CD4-positive, alpha-beta T cell (primary cell): ENCODE measurements at places on chromosomes 7 and 10.

- H3K27ac ChIP-seq, result no peak overlapping the region
- H3K4me3 ChIP-seq, result no peak overlapping the region
- no peaks in the 10 kb centered on the region for H3K27me3 ChIP-seq
- H3K36me3 ChIP-seq, result no peaks in the 10 kb centered on the region
- peak; percentile 78 for DNase-seq
These were observed 131.1 kb upstream of the CDK1 start for GRCh38 chr10:60646966-60647796.

DNA sequence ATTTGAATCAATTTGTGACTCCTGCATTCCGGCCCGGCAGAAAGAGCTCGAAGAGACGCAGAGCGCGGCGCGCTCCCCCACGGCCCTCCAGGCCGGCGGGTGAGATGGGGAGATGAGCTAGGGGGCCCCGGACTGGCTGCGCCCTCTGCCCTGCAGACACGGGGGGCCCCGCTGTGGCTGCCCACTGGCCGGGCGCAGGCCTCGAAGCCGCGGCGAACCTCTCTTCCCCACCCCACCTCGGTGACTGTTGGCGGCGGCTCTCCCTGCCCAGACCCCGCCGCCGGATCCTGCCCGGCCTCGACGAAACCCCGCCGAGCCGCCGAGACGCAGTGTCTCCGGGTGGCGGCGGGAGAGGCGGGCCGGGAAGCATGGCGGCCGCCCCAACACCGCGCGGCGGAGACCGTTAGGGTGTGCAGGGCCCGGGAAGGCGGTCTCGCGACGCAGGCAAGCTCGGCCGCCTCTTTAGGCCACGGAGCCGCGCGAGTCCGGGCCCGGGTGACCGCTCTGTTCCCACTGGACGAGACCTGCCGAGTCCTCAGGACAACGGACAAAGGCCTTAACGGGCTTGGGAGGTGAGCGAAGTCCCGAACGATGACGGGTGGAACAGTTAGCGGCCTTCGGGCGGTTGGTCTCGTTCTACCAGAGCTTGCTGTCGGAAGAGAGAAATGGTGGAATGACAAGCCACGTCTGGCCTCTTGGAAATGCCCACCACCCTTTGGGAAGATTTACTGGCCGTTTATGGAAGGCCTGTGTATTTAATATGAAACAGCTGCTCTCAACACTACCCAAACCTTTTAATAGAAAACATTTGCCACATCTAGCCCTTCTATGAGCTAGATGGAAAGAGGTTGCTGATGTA lies 24.3 kb downstream of the NUP42 start:
- H3K4me1 ChIP-seq, result no peaks in the 10 kb centered on the region
- H3K4me3 ChIP-seq, result peak overlapping the region; percentile 14
- peaks cover 6% of the 10 kb centered on the region for H3K27me3 ChIP-seq
- H3K27ac ChIP-seq, result no peak overlapping the region

- H3K4me1 ChIP-seq, result peaks cover 17% of the 10 kb centered on the region
- peaks cover 20% of the 10 kb centered on the region for H3K36me3 ChIP-seq
- no peak overlapping the region for H3K27ac ChIP-seq
- no peaks in the 10 kb centered on the region for H3K27me3 ChIP-seq
These were observed 1.3 kb downstream of the FIGNL1 start for GRCh38 chr7:50448823-50449222.

DNA sequence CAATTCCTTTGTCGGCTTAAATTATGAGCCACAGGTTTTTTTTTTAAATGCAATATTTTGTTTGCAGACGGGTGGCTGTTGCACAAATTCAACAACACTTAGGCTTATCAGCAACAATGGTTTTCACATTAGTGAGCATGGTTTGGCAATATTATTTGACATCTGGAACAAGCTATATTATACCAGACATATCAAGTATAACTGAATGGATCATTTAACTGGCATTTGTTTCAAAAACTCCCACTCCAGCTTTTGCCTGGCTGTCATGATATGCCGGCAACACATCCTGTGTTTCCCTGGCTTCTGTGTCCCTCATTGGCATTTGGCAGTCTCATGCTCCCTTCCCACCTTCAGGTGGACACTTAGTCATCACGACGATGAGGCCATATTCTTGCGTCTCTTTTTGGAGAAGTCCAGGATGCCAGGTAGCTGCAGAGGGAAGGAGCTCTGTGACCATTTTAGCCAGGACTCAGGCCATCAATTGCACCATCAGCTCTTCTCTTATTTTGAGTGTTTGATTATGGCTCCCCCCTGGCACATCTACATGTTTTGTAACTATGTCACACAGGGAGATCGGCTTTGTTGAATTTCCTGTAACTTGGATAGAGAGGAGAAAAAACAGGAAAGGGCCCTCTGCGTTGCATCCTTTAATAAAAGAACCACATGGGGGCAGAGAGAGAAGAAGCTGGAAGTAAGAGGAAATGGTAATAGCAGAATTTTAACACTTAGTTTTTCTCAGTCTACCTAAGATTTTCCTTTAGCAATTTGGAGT lies 413.9 kb downstream of the LRMDA start:
- H3K27me3 ChIP-seq, result peaks cover 4% of the 10 kb centered on the region
- DNase-seq, result no peak
- H3K27ac ChIP-seq, result no peak overlapping the region
